ENCODE measurements at places on chromosomes 16 and 17.

- DNase-seq: peak; percentile 3
Measured at GRCh38 chr17:31095236-31096105, 694 bp downstream of the NF1 start.

DNA sequence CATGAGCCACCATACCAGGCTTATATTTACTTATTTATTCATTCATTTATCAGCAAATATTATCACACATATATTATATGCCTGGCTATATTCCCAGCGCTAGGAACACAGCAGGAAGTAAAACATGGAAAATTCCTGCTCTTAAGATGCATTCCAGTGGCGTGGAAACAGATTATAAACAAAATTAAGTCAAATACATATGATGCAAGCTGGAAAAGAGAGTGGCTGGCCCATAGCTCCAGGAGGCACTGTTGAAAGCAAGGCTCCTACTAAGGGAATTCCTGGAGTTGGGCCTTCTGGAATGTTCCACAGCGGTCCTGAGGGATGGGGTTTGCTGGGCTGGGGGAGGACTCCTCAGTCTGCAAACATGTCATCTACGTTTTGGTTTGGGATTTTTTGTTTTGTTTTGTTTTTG lies 18.4 kb downstream of the ADCY9 start:
- DNase-seq: no peak

GRCh38 chr17:42579794-42580551 lies 2.4 kb upstream of the PSMC3IP start:
- no peak for DNase-seq

DNA sequence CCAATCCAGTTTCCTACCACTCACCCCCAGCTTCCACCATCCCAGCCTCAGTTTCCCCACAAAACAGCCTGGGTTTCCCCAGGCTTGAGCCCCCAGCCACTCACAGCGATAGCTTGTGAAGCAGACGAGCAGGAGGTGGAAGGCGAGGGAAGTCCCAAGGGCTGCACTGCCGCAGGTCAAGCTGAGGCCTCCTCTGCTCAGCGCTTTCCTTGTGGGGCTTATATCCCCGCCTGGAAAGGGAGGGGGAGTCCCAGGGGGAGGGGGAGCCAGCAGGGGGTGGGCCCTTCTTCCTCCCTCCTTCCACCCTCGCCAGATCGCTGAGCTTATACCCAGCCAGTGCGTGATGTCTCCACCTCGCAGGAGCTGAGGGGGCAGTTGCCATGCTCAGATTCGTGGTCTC lies at the start of gene PYY:
TSS of gene PYY (minus strand) at position 195 of the 400 bp plus-strand sequence. CDS start 457 bp downstream, outside the sequence.
- no peak for DNase-seq

GRCh38 chr17:77427391-77427991 lies 286.7 kb downstream of the SEC14L1 start:
- no peak for DNase-seq

GRCh38 chr16:18855196-18855595 lies 53.8 kb upstream of the ARL6IP1 start:
- DNase-seq: no peak

- no peak for DNase-seq
Measured at GRCh38 chr17:9635340-9635739, 10.0 kb upstream of the USP43 start.

DNA sequence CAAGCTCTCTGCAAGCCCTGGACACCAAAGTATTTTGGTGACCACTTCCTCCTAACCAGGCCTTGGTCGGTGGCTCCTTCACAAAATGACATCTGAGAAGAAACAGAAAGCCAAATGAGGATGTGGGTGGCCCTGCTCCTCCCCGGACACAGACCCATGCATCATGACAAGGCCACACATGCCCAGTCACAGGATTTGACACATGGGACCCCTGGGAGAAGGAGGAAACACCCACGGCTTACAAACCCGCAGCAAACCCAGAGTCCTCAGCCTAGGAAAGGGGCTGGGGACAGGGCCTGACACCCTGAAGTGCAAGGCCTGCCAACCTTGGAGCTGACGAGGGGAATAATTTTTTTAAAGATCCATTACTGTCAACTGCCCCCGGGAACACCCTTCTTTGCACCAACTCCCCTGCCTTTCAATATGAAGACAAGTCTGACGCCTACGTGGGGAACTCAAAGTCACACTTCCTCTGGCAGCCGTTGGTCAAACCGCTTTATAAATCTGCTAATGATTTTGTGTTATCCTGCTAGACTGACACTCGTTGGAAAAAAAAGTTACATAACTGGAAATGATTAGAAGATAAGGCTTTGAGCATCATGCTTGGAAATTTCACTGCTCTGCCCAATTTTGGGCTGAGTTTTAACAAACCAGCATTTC lies 41.3 kb downstream of the GAS7 start:
- no peak for DNase-seq

- no peak for DNase-seq
Measured at GRCh38 chr16:4176906-4177417, 60.7 kb upstream of the ADCY9 start.

DNA sequence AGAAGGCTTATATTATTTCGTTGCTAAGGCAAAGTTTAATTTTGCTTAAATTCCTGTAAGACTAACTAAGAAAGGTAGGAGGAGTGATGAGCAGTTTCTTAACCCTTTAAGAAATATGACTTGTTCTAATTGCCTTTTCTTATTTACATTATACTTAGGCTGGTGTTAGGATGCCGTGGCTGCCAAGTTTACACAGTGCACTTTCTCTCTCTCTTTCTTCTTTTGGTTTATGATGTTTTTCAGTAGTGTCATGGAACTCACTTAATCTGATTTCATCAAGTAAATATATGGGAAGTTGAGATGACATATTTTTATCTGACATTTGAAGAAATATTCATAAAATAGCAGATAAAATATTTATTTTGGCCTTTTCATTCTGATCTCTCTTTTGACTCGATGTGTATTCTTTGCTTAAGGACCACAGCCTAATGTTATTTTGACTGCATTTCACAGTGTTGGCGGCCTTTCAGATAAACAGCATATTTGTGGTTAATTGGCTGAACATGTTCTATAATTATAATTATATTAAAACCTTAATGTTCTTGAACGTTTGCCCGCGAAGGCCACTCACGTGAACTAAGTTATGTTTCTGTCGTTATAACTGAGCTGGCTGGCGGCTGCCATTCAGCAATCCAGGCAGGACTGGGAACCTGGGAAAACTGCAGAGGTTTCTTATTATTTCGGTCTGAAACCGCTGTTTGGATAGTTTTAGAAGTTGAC lies 191.6 kb downstream of the WWOX start:
- no peak for DNase-seq

DNA sequence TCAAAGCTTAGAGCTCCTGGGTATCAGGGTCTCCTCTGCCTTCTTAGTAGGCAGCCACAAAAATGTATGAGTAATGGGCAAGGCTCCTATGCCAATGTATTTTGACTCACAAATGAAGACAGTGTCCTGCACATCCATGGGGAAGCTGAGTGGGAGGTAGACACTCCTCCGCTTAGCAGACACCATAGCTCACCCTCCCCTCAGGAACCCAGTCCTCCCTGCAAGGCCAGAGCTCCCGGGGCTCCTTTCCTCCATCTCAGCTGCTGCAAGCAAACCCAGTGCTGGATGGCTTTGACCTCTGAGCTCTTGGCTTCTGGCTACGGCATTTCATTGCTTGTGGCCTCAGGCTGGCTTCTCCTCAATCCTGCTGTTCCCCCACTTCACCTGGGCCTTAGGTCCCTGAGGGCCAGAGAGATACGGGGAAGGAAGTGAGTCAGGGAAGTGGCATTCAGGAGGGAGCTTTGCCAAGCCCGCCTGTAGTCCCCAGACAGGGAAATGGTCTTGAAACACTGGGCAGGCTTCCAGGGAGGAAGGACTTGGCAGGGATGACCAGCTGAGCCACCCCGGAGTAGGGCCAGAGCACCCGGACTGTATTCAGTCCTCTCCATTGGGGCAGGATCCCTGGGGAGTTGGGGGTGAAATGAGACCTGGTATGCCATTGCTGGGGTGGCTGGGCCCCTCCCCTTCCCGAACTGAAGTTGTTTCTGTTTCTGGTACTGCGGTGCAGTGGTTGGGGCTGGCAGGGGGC lies 4.5 kb downstream of the ABCC3 start:
- DNase-seq: no peak

- DNase-seq: no peak
Measured at GRCh38 chr17:17716837-17717523, 35.7 kb downstream of the RAI1 start.

GRCh38 chr17:72926171-72926570 lies 166.3 kb downstream of the SLC39A11 start:
- no peak for DNase-seq

- DNase-seq: no peak
Measured at GRCh38 chr16:3112881-3113574, 642 bp downstream of the ZNF205 start.

- DNase-seq: no peak
Measured at GRCh38 chr16:280552-280951, at the start of gene ARHGDIG. Gene ARHGDIG (plus strand): TSS chr16:280591. CDS start chr16:280681, 90 bp downstream.

- DNase-seq: no peak
Measured at GRCh38 chr17:491086-492021, 138.7 kb upstream of the RPH3AL start.

GRCh38 chr17:82823004-82823403 lies 16.8 kb downstream of the ZNF750 start:
- DNase-seq: no peak

DNA sequence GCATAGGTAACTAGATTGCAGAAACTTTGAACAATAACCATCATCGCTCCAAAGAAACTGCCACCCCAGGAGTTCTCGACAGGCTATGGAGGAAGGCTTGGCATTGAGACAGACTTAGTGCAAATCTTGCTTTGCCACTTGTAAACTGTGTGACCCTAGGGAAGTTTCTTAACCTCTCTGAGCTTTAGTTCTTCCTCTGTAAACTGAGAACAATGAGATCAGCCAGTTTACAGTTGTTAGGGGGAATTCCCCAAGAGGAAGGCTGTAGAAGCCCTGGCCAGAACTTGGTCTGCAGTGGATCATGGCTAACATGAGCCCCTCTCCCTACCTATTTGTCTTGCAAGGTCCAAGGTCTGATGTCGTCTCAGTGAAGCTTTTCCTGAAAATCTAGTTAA lies 78.9 kb downstream of the NT5M start:
- DNase-seq: no peak

DNA sequence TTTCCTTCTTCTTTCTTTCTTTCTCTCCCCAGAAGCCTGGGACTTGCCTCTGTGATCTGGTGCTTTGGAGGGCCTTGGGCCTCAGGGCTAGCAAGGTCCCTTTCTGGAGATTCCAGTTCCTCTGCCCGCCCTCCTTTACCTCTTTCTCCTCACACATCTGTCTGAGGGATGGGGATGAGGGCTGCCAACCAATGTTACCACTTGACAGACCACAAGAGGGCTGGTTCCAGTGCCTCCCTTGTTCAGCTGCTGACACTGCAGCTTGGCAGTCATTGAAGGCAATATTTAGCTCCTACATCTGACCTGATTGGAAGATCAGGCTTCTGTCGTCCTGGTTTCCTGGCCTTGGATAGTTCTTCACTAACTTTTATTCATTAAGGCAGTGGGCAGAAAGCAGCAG lies 3.6 kb upstream of the ZNF652 start:
- DNase-seq: no peak

DNA sequence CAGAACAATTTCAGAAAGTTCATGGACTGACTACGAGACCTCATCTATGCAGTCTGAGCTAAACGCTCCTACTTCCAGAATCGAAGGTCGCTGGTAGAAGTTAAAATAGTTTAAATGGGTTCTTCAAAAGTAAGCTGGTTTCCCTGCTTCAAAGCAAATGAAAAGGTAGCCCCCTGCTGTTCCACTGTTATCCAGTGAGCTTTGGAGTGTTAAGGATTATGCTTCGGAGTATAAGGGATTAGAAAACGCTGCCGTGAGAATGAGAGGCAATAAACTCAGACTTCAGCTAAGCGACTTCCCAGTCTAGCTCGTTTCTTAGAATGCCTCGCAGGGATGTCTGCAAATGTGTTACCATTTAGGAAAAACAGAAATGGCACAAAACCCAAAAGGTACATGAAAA lies 12.4 kb downstream of the MLYCD start:
- DNase-seq: no peak

- DNase-seq: no peak
Measured at GRCh38 chr16:67349172-67349571, 22.6 kb downstream of the LRRC36 start.

GRCh38 chr17:16649585-16649984 lies 4.1 kb downstream of the ZNF624 start:
- no peak for DNase-seq

DNA sequence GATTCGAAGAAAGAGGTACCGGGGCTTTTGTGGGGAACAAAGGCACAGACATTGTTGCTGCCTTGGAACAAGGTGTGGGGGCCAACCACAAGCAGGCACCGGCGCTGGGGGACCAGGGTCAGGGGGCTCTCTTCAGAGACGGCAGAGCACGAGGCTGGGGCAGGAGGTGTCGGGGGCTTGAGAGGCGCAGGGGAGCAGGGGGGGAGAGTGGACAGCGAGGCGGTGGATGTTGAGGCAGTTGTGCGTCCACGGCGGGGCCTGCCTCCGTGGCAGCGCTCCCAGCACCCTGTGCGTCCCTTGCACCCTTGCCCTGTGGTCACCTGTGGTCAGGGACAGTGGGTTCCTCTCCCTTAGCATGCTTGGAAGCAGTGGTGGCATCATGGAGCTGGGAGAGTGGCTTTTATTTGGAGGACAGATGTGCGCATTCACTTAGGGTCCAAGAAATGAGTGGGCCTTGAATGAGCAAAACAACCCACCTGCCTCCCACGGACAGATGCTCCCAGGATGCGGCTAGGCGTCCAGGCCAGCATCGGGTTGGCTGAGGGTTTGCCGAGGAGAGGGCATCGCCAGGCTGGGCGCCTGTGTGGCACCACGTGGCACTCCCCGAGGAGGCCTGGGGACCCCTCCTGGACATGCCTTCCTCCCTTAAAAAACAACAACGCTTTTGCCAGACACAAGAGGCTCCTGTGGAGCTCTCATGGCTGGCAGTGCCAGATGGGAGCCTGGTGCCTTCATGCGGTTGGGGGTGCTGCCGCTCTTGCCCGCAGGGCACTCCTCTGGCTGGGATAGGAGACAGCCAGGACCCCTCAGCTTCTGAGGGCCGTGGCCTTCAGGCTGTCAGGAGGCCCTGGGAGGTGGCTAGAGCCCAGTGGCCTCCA lies 113.0 kb downstream of the BANP start:
- no peak for DNase-seq
